Mesothelial cell of epicardium (in vitro differentiated cells): ENCODE measurements at places on chromosomes 2 and 18.

GRCh38 chr2:68341062-68341329 lies 21.2 kb upstream of the CNRIP1 start:
- peaks cover 12% of the 10 kb centered on the region for H3K27me3 ChIP-seq
- H3K27ac ChIP-seq: no peak overlapping the region
- no peaks in the 10 kb centered on the region for H3K36me3 ChIP-seq
- no peak for DNase-seq
- H3K4me3 ChIP-seq: no peak overlapping the region

- H3K36me3 ChIP-seq: peaks cover 3% of the 10 kb centered on the region
- DNase-seq: no peak
- no peaks in the 10 kb centered on the region for H3K27me3 ChIP-seq
- no peak overlapping the region for H3K4me3 ChIP-seq
- H3K4me1 ChIP-seq: peaks cover 15% of the 10 kb centered on the region
Observed at GRCh38 chr2:200258881-200259576, 47.5 kb upstream of the SPATS2L start.

- H3K4me3 ChIP-seq: no peak overlapping the region
- no peaks in the 10 kb centered on the region for H3K27me3 ChIP-seq
- peaks cover 30% of the 10 kb centered on the region for H3K4me1 ChIP-seq
- H3K27ac ChIP-seq: peak overlapping the region; percentile 13
Observed at GRCh38 chr2:109647636-109648035, 33.5 kb downstream of the SOWAHC start.

- H3K4me1 ChIP-seq: peaks cover 14% of the 10 kb centered on the region
- H3K4me3 ChIP-seq: peak within 1 kb of the TSS; percentile 95
- peak; percentile 94 for DNase-seq
- no peaks in the 10 kb centered on the region for H3K36me3 ChIP-seq
- H3K27ac ChIP-seq: peak within 1 kb of the TSS; percentile 99
Observed at GRCh38 chr2:162343824-162344616, at the start of gene GCA. Gene GCA (plus strand): TSS chr2:162344132. CDS start chr2:162344249, 117 bp downstream.

DNA sequence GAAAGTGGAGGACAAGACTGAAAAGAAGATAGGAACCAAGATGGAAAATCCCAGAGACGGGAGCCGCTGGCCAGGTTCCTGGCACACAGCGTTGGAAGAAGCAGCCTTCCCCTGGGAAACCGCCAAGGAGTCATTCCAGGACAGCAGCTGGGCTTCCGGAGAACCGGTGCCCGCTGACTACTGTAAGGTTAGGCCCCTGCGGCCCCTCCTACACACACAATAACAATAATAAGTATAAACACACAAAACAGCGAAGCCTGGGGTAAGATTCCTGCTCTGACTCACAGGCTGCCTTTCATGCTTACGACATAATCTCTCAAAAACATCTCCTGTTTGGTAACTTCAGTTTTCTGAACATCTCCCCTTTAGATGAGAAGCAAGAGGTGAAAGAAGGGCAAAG lies 28.1 kb upstream of the MYCN start:
- H3K4me1 ChIP-seq: peaks cover 38% of the 10 kb centered on the region
- no peak for DNase-seq
- no peaks in the 10 kb centered on the region for H3K27me3 ChIP-seq
- H3K36me3 ChIP-seq: no peaks in the 10 kb centered on the region
- no peak overlapping the region for H3K4me3 ChIP-seq

- no peak overlapping the region for H3K27ac ChIP-seq
- no peaks in the 10 kb centered on the region for H3K36me3 ChIP-seq
- no peak for DNase-seq
Observed at GRCh38 chr2:34401186-34401585, 802.1 kb upstream of the FAM98A start.

DNA sequence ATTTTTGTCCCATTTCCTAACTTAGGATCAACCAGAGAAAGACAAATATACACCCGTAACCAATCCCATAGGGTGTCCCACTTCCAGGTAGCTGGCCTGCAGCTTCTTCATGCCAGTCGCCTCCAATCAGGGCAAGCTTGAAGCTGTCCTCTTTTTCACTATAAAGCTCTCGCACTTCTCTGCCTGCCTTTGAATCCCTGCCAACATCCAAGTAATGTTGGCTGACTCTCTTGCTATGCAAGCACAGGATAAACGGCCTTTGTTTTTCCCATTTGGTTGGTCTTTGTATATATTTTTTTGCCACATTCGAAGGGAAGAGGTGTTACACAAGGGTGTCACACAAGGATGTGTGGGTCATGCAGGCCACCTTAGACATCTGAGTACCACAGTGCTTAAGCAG lies 388.8 kb downstream of the CBLN2 start:
- H3K4me3 ChIP-seq: no peak overlapping the region
- no peaks in the 10 kb centered on the region for H3K4me1 ChIP-seq
- H3K36me3 ChIP-seq: no peaks in the 10 kb centered on the region
- H3K27me3 ChIP-seq: no peaks in the 10 kb centered on the region
- H3K27ac ChIP-seq: no peak overlapping the region

DNA sequence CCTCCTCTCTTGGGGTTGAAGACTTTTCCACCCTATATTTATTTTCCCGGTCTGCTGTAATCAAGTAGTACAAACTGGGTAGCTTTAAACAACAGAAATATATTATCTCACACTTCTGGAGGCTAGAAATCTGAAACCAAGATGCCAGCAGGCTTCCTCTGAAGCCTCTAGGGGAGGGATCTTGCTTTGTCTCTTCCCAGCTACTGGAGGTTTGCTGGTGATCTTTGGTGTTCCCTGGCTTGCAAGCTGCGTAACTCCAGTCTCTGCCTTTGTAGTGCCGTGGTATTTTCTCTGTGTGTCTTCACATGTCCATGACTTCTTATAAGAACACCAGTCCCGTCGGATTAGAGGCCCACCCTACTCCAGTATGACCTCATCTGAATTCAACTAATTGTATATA lies 44.4 kb downstream of the MYO3B start:
- peaks cover 4% of the 10 kb centered on the region for H3K36me3 ChIP-seq
- H3K27me3 ChIP-seq: no peaks in the 10 kb centered on the region
- DNase-seq: no peak
- H3K4me3 ChIP-seq: no peak overlapping the region
- H3K4me1 ChIP-seq: peaks cover 21% of the 10 kb centered on the region

DNA sequence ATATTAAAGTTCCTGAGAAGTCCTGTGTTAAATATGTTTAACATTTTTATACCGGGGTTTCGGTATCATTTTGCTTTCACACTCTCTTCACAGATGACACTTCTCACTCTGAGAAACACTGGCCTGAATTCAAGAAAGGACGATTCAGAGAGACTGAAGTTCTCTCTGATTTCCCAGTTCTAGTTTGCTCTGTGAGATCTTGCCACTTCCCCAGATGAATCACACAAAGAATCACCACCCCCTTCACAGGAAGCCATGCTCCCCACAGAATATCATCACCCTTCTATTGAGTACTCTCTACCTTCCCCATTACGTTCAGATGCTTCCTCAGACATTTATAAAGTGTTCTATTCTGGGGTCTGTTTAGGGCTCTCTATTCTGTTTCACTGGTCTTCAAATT lies 16.1 kb upstream of the CD207 start:
- no peak overlapping the region for H3K4me3 ChIP-seq
- H3K4me1 ChIP-seq: no peaks in the 10 kb centered on the region
- H3K27ac ChIP-seq: no peak overlapping the region
- no peak for DNase-seq
- H3K27me3 ChIP-seq: peaks cover 83% of the 10 kb centered on the region

DNA sequence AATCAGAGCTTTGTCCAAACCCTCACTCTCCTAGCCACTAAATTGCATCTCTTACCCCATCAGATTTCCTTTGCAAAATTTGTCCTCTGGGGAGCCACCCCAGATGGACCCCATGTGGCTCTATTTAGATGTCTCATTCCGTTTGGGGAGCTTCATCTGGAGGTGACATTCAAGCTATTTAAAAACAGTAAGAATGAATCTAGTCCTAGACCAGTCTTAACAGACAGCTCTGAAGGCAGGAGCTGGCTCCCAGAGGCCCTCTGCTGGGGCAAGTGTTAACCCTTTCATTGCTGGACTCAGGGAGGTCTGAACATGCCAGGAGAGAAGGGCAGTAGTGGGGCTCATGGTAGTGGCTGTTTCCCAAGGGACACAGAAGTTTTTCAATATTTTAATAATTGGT lies 59.2 kb downstream of the RPL37A start:
- no peak for DNase-seq
- H3K27ac ChIP-seq: no peak overlapping the region

DNA sequence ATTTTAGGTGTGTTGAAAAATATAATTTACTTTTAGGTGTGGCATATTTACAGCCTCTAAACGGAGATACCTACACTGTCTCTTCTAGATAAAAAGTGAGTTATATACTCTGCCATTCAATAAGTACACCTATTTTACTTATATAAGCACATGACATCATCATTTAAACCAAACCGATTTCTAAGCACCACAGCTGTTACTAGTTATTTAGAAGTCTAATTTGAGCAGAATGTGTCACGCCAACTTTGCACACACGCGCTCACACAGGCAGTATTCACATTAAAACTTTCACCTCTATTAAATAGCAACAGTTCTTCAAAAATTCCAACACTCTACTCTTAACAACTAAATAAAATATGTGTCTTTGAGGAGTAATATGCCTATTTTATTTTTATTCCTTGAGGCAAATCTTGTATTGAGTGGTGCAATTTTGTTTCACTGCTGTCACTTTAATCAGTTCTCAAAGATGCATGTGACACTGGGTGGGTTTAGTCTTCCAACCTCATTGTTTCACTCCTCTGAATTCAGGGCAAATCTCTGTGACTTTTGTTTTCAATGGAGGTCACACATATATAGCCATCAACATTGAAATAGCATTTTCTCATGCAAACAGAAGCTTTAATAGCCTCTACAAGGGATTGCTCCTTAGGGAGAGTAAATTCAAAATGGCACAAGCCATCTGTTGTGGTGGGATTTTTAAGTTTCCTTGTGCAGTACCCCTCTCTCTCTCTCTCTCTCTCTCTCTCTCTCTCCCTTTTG lies 721.0 kb downstream of the PLCL1 start:
- H3K27ac ChIP-seq: no peak overlapping the region
- peaks cover 4% of the 10 kb centered on the region for H3K27me3 ChIP-seq
- DNase-seq: no peak
- H3K4me3 ChIP-seq: no peak overlapping the region

DNA sequence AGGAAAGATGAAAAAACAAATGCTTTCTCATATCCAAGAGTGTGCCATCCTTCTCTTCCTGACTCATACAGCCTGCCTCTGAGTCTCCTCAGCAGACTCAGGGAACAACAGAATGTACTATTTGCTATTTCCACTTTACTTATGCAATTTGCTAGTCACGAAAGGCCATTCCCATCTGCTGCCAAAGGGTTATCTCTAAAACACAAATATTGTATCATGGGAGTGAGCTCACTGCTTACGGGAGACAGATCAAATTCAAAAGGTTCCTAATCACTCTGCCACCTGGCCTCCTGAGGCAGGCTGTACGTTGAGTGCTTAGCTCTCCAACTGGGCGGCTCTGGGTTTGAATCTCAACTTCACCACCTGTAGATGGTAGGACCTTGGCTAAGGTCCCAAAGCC lies 92.0 kb downstream of the GAREM1 start:
- no peak overlapping the region for H3K4me3 ChIP-seq
- peaks cover 4% of the 10 kb centered on the region for H3K36me3 ChIP-seq
- no peak overlapping the region for H3K27ac ChIP-seq
- H3K27me3 ChIP-seq: no peaks in the 10 kb centered on the region
- no peak for DNase-seq

DNA sequence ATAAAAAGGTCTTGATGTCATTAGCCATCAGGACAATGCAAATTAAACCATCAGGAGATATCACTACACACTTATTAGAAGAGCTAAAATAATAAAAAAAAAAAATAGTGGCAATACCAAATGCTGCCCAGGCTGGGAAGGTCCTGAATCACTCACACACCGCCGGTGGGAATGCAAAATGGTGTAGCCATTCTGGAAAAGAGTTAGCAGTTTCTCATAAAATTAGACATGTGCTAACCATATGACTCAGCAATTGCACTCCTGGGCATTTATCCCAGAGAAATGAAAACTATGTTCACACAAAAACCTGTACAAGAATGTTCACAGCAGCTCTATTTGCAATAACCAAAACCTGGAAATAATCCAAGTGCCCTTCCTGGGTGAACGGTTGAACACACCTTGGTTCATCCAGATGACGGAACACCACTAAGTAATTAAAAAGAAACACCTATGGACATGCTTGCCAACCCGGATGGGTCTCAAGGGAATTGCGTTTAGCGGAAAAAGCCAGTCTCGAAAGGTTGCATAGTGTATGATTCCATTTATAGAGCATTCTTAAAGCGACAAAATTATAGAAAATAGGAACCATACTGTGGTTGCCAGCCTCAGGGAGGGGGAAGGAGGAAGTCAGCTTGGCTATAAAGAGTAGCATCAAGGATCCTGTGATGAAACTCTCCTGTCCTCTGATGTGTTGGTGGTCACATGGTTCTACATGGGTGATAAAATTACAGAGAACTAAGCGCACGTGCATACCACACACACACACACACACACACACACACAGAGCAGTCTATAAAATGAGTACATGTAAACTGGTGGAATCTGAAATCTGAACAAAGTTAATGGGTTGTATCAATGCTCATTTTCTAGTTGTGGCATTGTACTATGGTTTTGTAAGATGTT lies 4.6 kb downstream of the MBP start:
- peaks cover 44% of the 10 kb centered on the region for H3K4me1 ChIP-seq
- H3K36me3 ChIP-seq: peaks cover 2% of the 10 kb centered on the region
- no peak overlapping the region for H3K4me3 ChIP-seq
- H3K27ac ChIP-seq: no peak overlapping the region
- peaks cover 22% of the 10 kb centered on the region for H3K27me3 ChIP-seq
